ENCODE measurements at places on chromosomes 2 and 18.

DNA sequence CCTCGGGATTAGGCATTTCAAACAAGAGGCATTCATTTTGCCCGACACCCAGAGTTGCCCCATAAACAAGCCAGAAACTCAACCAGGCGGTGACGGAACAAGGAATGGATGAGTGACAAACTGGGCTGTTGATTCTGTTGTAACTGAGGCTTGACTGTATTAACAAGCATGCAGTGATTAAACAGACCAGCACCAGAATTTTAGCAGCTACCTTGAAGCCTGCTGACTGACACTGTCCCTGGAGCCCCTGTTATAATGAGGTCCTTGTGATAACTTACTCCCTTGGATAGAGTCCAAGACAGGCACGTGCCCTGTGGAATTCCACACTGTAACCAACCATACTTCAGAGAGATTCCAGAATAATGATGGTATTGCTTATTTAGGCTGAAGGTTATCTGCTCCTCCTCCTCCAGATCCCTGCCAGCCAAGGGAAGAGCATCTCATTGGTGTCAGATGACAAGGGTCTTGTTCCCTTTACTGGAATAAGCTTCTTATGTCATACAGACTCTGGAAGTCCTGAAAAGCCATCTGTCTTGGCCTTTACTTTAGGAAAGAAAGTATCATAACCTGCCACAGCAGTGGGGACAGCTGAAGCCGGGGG, 97.1 kb upstream of the RMDN2 start:
- no peak for DNase-seq

- DNase-seq = no peak
Measured at GRCh38 chr18:73296686-73297085, 428.9 kb upstream of the NETO1 start.

- DNase-seq = no peak
Measured at GRCh38 chr2:135694711-135695110, 46.9 kb upstream of the UBXN4 start.

DNA sequence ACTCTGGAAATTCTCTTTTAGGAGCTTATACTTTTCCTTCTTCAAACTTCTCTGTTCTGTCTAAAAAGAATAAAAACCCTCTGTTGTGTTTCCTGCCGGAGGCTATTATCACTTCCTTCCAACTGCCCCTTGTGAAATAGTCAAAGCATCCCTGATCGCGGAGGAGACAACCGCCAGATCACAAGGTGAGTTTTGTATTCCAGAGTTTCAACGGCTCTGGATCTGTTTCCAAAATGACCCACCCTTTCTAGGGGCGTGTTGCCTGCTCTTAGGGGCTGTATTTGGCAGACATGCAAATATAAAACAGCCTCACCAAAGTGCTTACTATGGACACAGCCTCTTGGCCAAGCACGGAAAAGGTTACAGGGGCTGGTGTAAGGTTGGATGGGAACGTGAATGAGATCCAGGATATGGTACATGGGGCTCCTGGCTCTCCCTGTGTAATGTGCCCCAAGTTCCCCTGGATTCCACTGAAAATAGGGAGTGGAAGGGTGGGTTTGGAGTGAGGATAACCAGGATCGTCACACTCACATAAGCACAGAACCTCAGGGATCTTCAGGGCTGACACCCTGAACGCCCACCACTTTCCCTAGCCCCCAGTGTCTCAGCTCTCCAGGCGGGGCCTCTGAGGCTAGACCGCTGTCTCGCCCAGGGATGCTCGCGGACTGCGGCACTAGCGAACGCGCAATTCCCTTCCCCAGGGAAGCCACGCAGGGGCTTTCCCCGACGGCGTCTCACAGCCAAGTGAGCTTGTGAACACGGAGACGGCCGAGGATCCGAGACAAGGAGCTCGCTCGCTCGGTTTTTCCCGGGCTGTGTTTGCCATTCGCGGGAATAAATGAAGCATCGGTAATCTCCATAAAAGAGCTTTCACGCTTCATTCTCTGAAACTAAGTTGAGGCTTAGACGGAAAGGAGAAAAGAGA, 14.4 kb downstream of the EN1 start:
- DNase-seq = no peak

DNA sequence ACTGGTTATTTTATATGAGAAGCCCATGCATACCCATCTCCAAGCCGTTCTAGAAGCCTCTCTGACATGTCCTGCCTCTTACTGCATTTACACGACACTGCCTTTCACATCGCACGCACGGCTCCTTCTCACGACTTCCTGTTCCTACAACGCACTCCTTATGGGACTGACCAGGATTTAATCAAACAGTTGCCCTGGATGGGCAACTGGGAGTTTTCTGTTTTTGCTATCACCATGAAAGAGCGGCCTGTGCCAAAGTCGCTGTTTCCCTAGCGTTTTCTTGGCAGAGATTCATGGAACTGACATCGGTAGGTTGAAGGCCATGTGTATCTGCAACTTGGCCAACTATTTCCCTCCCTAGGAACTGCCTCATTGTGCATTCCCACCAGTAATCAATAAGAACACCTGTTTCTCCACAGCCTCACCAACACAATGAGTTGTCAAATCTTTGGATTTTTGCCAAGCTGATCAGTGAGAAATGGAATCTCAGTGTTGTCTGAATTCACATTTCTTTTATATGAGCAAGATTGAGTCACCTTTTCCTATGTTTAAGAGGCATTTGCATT, 97.2 kb upstream of the OTOS start:
- DNase-seq = no peak

GRCh38 chr18:46641917-46642316, 15.1 kb downstream of the LOXHD1 start:
- no peak for DNase-seq

DNA sequence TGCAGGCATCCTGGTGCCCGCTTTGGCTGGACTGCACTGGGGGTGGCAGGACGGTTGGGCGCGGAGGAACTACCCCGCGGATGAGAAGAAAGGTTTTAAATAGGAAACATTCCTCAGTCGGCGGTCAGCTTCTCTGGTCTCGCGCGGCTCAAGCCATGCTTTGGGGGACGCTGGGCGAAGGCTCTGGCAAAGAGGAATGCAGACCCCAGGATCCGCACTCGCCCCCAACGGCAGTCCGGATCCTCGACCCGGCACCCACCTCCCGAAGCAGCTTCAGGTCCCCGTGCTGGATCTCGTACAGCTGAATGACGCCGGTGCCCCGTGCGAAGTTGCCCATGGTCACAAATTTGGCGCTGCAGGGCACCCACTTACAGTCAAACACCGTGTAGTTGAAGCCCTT, 686 bp upstream of the PNO1 start:
- peak; percentile 3 for DNase-seq

- no peak for DNase-seq
Measured at GRCh38 chr2:20977520-20978180, 66.2 kb downstream of the APOB start.

GRCh38 chr2:134335601-134336000, 81.7 kb downstream of the MGAT5 start:
- DNase-seq = no peak

DNA sequence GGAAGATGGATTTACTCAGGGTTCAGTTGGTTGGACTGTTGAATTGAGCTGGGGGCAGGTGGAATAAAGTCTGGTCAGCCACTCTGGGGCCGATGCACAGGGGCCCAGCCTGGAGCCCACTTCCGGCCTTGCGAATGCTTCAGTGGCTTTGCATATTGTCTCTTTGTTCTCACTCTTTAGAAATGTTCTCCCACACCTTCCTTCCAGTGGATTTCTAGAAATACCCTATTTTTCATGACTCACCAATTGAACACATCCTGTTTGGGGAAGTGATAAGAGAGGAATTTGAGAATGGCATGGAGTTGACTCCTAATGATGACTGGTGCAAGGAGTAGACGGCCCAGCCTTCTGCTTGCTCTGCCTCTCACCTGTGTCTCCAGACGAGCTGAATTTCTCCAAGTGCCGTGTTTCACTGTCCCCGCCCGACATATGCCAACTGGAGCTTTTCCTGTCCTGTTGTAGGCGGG, 28.1 kb downstream of the ASAP2 start:
- no peak for DNase-seq

GRCh38 chr2:195741191-195741590, 84.2 kb downstream of the SLC39A10 start:
- DNase-seq = no peak

- no peak for DNase-seq
Measured at GRCh38 chr2:12514631-12515437, 201.9 kb upstream of the TRIB2 start.

DNA sequence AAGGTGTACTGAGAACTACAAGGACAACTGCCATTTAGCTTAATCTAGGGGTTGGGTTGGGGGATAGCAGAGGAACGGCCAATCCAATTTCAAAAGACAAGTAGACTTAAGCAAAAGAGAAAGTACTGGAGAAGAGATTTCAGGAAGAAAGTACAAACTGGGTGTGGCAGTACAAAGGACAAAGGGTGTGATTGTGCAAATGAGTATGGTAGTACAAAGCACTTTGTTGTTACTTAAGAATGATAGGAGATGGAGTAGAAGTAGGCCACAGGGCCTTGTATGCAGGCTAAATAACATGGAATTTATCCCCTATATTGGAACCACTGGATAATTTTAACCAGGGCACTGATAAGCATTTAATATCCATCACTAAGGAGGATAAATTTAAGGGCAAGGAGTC, 4.7 kb upstream of the ORC2 start:
- no peak for DNase-seq

DNA sequence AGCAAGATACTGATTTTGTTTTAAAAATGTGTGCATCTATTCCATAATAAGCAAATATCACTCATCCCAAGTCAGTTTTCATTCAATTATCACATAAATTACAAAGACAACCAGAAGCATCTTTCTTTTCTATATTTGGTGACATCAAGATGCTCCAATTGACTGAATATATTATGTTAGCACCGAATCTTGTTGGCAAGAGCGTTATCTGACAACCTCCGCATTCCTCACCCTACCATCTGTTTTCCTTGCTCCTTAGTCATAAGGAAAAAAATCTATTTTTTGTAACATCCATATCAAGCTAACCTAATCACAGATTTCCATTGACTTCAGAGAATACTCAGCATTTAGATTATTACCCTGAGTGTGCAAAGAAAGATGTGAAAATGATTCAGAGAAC, 212.2 kb upstream of the KYNU start:
- no peak for DNase-seq

DNA sequence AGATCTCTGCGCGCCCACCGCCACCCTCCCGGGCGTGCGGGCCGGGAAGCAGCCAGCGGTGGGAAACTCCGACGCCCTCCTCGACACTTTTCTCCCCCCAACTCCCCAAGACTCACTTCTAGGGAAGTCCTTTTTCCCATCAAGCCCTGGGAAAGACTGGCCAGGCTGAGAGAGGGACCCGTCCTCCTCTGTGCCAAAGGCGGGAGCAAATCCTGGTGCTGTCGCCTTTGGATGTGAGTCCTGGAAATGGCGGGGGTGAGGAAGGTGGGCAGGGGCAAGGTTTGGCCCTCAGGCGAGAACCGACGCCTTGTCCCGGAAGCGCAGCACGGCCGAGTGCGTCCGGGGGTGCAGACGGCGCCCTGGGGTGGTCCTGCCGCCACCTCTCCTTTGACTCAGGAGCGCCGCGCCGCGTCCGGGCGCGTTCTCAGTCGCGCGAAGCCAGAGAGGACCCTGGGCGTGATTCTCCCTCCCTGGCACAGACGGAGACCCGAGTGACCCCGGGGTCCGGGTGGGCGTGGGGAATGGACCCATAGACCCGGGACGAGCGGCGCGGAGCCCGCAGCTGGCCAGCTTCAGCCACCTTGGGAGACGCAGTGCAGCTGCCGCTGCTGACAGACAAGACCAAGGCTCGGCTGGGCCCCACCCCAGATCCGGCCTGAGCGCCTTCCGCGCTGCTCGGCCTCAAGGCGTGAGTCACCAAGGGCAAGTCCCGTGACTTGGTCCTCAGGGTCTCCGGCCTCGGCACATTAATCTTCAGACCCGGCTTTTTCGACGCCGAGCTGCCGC, 3.5 kb upstream of the LBX2 start:
- DNase-seq = no peak

- no peak for DNase-seq
Measured at GRCh38 chr2:3639015-3639630, 18.9 kb upstream of the ALLC start.

- DNase-seq = no peak
Measured at GRCh38 chr2:127388423-127389164, 819 bp upstream of the MAP3K2 start.

DNA sequence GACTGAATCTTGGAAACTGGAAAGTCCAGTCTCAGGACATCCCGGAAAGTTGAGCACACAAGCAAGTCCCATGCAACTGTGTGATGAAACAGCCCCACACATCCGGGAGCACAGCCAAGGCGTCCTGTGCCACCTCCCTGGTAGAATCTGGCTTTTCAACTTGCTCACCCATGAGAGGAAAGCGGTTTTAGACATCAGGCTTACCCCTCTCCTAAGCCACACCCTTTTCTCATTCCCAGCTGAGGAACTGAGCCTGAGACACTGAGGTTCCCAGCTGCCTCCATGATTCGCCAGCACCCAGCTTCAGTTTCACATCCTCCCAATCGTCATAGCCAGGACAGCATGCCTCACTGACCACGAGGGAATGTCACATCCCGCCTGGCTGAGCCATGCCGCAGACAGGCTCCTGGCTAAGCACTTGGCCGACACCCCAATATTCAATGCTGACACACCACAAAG, 60.3 kb downstream of the STEAP3 start:
- DNase-seq = no peak

GRCh38 chr2:235507928-235508327, 14.1 kb downstream of the AGAP1 start:
- no peak for DNase-seq

DNA sequence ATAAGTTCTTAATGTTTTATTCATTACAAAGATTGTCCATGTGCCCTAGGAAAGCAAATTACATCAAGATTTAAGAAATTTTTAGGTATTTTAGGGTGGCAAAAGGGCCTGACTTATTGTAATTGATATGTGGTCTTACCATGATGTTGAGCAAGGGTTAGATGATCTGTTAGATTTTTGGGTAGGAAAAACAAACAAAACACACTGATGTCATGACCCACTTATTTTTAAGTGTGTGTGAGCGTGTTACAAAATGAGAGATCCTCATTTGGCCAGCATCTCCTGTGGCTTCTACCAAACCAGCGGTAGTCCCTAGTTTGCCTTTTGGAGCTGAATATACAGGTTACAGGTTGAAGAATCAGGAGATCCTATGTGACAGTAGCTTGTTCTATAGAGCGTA, 89.8 kb upstream of the ITGB6 start:
- no peak for DNase-seq

GRCh38 chr2:128692895-128693742, 374.5 kb upstream of the HS6ST1 start:
- no peak for DNase-seq

DNA sequence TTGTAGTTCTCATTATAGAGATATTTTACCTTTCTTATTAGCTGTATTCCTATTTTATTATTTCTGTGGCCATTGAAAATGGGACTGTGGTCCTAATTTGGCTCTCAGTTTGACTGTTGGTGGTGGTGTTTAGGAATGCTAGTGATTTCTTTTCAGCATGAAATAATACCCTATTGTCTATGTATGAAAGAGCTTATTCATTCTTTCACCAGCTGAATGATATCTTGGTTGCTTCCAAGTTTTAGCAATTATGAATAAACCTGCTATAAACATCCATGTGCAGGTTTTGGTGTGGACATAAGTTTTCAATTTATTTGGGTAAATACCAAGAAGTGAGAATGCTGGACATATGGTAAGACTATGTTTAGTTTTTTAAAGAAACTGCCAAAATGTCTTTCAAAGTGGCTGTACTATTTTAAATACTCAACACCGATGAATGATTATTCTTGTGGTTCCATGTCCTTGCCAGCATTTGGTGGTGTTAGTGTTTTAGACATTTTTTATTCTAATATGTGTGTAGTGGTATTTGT, 501.6 kb upstream of the GYPC start:
- DNase-seq = no peak

All from stimulated activated CD4-positive, alpha-beta T cell treated with anti-CD3 and anti-CD28 coated beads, Interleukin-15, amount 100 ng/mL, for 1 hour (primary cell).